ENCODE measurements at places on chromosomes 3 and 15. TPM values are rescaled to one million over a fixed set of nuclear protein-coding genes. Genes with fewer than 3 reads are reported as not detected.

MNS1 gene
- total RNA-seq = 0.58 TPM

DNA sequence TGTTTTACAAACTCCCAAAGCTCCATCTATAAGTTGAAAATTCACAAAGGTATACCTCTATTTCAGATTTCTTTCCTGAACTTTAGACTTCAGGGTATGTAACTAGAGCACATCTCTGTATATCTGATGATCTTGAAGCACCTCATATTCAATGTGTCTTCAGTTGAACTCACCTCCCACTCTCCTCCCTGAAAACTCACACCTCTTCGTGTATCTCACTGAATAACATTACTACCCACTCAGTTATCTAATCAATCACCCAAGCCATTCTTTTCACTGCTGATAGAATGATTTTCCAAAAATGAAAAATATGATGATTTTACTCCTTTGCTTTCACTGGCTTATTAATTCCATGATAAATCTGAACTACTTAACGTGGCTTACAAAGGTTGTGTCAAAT is 52.9 kb downstream of the GTPBP8 start:
- no peaks in the 10 kb centered on the region for H3K36me3 ChIP-seq
- H3K27ac ChIP-seq = no peak overlapping the region
- H3K27me3 ChIP-seq = no peaks in the 10 kb centered on the region
- no peaks in the 10 kb centered on the region for H3K4me1 ChIP-seq
- no peak for DNase-seq

FBXO40 gene
- total RNA-seq = under 0.01 TPM

GRCh38 chr3:69438476-69438875 is 52.6 kb upstream of the FRMD4B start:
- DNase-seq = no peak
- H3K27ac ChIP-seq = no peak overlapping the region
- H3K4me3 ChIP-seq = no peak overlapping the region

DNA sequence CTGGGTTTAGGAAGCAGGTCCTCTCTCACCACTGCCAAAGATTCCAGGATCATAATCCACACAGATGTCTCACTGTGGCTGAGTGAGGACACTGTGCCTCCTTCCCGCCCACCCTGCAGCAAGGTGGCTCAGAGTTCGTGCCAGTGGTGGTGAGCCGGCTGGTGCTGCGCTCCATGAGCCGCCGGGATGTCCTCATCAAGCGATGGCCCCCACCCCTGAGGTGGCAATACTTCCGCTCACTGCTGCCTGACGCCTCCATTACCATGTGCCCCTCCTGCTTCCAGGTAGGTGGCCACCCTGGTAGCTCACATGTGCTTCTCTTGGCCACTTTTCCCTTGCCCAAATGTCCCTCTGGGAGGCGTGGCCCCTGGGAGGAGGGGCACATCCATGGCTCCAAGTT is 9.0 kb upstream of the RHO start:
- H3K4me1 ChIP-seq = no peaks in the 10 kb centered on the region
- H3K27me3 ChIP-seq = no peaks in the 10 kb centered on the region
- H3K27ac ChIP-seq = no peak overlapping the region
- H3K4me3 ChIP-seq = no peak overlapping the region
- H3K36me3 ChIP-seq = peaks cover 8% of the 10 kb centered on the region
